ENCODE measurements at places on chromosomes 4 and X.

DNA sequence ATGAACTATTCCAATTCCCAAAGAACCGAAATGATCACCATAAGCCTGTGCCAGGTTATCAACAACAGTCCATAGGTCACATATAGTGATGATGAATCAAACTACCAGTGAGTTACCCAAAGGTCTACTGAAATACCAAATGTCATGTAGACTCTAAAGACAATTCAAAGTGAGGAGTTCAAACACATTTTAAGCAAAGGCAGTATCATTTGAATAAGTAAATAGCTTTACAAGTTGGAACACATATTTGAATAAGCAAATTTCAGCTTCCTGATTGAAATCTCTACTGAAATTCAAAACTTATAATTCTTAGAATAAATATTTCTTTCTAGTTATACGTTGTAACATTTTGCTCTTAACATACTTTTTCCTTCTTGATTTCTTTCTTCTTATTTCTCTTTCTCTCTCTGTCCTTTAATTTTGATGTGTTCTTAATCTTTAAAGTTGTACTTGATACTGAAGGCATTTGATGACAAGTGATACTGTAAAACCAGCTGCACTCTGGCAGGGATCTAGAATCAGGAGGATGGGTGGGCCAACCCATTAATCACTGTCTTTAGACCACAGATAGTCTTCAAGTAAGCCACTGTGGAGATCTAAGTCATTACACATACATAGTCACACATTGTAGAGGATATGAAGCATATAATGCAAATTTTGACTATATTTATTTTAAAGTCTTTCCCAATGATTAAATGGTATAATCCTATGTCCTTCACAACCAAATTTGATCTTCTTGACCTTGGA, 34.5 kb downstream of the GABRA4 start:
- DNase-seq: no peak

- no peak for DNase-seq
Measured at GRCh38 chr4:605702-606425, 19.5 kb upstream of the PDE6B start.

GRCh38 chr4:113069212-113069892, 19.9 kb downstream of the ANK2 start:
- DNase-seq: peak; percentile 33

- DNase-seq: no peak
Measured at GRCh38 chr4:139808381-139808807, 142.8 kb downstream of the MGST2 start.

DNA sequence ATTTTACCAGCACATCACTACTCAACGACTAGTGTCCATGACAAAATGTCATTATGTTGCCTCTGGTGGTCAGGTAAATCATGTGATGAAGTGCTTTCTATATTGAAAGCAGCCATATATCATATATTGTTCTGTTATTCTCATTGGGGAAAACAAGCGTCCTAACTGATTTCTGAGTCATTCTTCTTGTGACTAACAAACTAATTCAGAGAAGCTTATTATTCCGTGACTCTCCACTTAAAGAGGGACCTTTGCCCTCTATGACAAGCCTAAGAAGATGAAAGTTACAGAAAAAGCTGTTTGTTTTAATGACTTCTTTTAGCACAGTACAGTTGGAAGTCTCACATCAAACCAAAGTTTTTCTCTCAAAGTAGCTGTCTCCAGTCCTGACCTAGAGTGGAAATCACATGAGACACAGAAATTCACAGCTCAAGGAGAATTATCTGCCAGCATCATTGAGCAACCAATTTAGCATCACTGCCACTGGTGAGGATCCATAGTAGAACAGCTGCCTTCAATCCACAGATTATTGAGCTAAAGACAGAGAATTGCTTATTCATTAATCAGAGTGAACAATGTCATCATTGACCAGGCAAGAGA, 36.4 kb downstream of the ASB9 start:
- no peak for DNase-seq

GRCh38 chr4:169068423-169068822, 58.4 kb upstream of the CBR4 start:
- DNase-seq: no peak

GRCh38 chrX:153395613-153396319, 5.4 kb downstream of the PNMA6E start:
- no peak for DNase-seq

DNA sequence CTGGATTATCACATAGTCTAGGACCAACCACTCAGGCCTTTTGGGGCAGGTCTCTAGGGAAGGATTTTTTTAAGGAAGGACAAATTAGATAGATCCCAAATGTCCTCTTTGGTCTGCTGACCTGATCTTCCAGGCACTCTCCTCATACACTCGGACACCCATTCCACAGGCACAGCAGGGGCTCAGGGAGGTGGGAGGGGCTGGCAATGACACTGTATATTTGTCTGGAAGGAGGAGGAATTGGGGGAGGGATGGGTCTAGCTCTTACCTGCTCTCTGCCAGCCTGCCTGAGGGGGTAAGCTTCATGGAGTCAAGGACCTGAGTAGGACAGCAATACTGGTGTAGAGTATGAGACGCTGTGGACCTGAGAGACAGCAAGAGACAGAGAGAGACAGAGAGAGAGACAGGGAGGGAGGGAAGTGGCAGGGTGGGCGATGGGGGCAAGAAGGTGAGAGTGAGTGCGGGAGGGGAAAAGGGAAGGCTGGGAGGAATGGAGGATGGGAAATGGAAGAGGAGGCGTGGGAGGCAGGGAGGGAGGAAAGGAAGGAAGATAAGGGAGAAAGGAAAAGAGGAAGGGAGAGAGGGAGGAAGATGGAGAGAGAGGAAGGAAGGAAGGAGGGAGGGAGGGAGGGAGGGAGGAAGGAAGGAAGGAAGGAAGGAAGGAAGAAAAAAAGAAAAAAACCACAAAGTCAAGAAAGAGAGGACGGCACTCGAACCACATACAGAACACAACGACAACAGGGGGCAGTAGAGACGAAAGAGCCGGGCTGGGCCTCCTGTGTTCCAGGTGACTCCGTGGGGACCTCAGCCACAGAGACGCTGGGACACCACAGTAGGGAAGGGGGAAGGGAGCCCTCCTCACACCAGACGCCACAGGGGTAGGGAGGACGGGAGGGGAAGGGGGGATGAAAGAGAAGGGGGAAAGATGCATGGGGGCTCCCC, 1.8 kb downstream of the IQSEC2 start:
- no peak for DNase-seq

DNA sequence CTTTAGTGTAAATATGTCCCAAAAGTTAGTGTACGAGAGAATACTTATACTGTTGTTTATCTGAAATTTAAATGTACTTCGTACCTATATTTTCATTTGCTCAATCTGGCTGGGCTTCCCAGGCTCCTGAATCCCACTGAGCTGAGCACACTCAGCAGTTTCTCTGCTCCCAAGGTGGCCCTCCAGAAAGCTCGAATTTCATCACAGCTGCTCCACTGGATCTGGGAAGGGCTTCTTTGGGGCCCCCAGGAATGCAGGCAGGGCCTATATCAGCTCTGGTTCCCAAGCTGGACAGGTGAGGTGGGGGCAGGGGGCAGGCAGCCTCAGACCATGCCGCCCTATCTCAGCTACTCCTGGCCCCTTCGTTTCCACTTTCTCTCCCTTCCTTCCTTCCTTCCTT, 1.5 kb upstream of the FATE1 start:
- no peak for DNase-seq

- DNase-seq: no peak
Measured at GRCh38 chr4:138327338-138327737, 85.2 kb upstream of the SLC7A11 start.

DNA sequence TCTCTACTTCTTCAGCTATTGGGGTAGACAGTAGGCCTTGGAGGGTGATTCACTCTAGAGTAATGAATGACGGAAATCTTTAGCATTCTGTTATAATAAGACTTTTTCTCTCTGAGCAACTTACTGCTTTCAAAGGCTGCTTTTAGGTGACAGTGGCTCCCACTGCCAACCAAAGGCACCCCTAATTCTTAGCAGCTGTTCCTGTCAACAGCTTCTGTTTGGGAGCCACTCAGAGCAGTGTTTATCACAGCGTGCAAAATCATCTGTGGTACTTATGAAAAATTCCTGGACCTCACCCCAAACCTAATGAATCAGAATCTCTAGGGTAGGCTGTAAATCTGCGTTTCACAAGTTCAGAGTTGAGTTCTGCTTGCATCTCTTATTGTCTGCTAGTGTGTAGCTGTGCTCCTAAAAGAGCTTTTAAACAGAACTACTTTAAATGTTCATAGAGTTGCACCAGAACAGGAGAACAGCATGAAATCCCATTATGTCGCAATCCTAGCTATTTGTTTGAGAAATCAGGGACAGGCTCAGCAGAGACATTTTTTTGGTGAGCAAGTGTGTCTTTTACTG, 52.8 kb upstream of the POU4F2 start:
- DNase-seq: peak; percentile 25

DNA sequence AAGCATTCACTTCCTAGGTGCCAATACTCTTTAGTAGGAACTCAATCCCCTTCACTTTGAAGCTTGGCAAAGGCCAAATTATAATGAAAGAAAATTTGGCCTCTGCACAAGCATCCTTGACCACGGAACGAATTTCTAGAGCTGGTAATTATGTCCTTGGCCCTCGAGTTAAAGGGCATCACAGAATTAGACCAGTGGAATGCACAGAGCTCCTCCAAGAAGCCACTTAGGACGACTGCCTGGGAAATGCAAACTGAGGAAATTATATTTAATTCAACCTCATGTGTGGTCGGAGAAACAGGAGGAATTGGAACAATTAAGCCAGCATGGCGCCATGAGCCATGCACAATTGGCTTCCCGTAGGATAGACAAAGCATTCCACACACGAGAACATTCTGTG, 59.3 kb downstream of the NLGN4X start:
- no peak for DNase-seq

- DNase-seq: no peak
Measured at GRCh38 chr4:5884796-5885195, 8.1 kb downstream of the CRMP1 start.

GRCh38 chr4:173494013-173494970, 35.7 kb downstream of the HAND2 start:
- peak; percentile 57 for DNase-seq

DNA sequence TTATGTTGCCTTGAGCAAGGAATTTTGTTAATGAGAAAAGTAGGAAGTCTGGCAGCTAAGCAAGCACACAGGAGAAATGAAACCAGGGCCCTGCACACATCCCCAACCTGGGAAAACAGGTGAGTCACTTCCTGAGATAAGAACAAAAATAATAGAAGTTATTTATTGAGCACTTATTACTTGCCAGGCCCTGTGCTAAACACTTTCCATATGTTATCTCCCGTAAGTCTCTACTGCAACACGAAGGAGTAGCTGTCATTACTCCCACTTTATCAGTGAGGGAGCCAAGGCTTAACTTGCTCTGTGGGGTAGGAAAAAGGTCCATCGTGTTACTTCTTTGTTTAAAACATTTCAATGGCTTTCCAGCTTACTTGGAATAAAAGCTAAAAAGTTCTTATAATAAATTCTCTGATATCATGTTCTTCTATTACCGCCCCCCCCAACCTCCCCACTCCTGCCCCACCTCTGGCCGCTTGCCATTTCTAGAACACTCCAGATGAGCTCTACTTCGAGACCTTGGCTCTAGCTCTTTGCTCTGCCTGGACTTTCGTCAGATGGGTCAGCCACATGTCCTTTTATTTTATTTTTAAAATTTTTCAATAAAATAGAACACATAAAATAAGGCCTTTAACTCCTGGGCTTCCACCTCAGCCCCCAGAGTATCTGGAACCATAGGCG, 36.3 kb upstream of the PLAC8 start:
- DNase-seq: no peak

DNA sequence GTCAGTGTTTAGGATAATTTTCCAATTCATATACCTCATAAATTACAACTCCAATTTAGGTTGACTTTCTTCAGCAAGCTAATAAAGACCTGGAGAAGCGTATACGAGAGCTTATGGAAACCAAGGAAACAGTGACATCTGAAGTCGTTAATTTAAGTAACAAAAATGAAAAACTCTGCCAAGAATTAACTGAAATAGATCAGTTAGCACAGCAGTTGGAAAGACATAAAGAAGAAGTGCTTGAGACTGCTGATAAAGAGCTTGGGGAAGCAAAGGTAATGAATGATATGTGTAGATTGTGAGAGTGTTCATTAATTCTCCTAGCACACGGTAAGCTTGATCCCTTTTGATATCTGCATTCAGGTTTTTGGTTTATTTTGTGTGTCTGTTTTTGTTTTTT, 16.8 kb downstream of the CEP135 start:
- no peak for DNase-seq

DNA sequence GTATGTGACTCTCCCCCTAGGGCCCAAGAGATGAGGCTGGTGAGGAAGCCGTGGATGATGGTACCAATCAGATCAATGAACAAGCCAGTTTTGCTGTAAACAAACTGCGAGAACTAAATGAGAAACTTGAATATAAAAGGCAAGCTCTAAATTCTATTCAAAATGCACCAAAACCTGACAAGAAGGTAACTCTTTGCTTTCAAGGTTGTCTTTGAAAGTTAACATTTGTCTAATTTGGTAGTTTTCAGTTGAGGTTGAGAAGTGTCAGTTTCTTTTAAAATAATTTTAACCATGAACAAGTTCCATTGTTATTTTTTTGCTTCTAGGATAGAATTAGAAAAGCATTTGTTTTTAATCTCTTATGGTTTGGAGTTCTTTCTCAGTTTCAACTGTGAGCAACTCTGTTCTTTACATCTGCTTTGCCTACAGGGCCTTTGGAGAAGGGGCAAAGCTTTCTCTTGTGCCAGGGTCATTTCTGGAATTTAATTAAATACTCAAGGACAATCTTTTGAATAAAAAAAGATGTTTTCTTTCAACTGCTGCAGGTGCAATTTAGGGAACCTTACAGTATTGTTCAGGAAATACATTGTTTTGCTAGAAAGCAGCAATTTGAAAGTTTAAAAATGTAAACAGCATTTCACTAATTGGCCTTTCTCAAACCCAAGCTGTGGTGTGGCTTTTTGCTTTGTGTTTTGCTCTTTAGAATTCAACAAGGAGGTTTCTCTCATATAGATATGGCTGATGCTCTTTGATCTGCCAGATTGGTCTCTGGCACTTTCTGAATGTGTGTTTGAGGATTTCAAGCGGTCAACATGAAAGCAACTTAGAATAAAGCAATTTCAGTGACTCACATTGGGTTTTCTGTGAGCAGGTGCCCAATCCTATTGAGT, 62.9 kb downstream of the LRP2BP start:
- no peak for DNase-seq

DNA sequence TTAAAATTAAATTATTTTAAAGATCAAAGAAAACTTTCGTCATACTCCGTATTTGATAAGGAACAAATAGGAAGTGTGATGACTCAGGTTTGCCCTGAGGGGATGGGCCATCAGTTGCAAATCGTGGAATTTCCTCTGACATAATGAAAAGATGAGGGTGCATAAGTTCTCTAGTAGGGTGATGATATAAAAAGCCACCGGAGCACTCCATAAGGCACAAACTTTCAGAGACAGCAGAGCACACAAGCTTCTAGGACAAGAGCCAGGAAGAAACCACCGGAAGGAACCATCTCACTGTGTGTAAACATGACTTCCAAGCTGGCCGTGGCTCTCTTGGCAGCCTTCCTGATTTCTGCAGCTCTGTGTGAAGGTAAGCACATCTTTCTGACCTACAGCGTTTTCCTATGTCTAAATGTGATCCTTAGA, at the start of gene CXCL8:
TSS of gene CXCL8 (plus strand) at position 217 of the 426 bp plus-strand sequence. CDS start at position 307, 90 bp downstream.
- peak; percentile 56 for DNase-seq

DNA sequence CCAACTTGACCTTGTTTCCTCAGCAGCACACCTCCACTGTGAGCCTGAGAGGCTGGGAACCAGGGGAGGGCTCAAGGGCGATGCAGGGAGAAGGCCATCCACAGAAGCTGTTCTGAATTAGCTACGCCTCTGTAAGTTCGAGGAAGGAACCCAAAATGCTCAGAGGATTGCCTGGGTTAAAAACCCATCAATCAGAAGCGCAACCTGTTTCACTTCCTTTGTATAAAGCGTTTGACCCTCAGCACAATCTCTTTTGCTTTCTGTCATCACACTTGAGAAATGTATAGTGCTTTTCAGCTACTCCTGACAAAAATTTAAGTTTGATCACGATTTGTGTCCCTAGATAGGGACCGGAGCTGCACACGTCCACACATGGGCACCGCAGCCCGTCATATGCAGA, 48.0 kb upstream of the MAP3K15 start:
- DNase-seq: no peak
